CD4-positive, alpha-beta T cell treated with Interferon alpha-2 for 1 hour (primary cell): ENCODE measurements at places on chromosomes 1 and 21.

GRCh38 chr1:236524142-236524894, 536 bp downstream of the LGALS8 start:
- peak; percentile 85 for DNase-seq

DNA sequence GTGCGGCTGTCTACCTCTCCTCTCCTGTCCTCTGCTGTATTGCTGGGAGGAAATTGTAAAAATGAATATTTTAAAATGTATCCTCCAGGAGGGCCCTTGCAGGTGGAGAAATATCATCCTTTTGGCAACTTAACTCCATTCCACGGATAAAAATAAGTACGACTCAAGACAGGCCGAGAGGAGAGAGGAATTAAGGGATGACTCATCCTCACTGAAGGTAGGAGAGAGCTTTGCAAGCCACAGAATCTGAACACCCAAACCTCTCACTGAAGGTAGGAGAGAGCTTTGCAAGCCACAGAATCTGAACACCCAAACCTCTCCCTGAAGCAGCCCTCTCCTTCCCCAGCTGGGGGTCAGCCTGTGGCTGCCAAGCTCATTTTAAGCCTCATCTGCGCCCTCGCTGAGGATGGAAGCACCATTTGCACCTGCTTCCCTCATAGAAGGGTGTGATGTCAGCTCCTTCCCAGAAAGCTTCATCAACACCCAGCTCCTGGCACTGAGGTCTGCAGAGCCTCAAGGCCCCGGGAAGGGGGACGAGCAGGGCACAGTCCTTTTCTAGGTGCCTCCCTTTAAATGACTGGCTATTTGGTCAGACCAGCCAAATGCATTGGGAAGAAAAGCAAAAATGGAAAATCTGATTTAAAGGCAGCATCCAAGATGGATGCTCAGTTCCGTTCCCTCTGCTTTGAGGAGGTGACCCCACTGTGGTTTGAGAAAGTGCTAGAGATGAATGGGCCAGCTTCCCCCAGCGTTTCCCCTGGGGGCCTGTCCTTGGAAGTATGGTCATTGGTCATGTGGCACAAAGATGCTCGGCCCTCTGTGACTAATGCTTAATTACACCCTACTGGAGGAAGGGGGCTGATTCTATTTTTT, 12.9 kb upstream of the SELENON start:
- DNase-seq, result no peak

DNA sequence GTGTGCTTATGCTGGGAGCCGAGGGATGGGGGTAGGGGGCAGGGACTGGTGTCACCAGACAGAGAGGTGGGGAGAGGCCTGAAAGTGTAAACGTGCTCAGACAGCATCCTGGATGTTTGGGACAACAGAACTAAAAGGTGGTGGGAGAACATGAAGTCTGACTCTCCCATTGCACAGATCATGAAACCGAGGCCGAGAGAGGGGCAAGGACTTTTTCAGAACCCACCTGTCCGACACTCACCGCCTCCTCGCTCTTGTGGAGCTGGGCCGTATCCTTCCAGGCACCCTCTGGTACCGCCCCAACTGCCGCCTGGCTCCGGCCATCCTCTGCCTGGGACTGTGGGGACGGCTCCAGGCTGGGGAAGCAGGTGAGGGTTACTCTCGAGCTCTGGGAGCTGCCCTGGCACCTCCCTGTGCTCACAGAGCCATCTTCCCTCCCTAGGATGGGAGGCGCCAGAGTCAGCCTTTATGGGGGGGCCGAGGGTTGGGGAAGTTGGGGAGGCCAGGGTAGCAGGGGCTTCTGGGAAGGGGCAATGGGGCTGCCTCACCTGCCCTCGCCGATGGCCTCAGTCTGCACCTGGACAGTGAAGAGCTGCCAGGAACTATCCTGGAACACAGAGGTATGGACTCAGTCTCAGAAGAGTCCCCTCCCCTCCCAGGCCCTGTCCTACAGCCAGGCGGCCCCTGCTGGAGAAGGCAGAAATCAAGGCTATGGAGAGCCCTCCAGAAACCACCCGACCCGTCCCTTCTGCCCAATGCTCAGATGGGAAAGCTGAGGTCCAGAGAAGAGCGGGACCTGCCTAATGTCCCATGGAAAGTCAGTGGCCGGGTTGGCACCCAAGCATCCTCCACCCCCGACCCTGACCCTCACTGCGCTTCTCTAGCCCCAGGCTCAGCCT, 7.0 kb downstream of the ATP13A2 start:
- no peak for DNase-seq

- no peak for DNase-seq
Measured at GRCh38 chr1:65440915-65441314, 20.4 kb downstream of the LEPR start.
